Psoas muscle (tissue), 8 donors: ENCODE measurements at places on chromosomes 5 and 9. TPM values are rescaled to one million over a fixed set of nuclear protein-coding genes. Genes with fewer than 3 reads are reported as not detected.

Gene PCDHGB6
- 4.1 TPM for total RNA-seq

Gene FOXI1
- not detected for total RNA-seq

Gene DRD1
- not detected for total RNA-seq

DNA sequence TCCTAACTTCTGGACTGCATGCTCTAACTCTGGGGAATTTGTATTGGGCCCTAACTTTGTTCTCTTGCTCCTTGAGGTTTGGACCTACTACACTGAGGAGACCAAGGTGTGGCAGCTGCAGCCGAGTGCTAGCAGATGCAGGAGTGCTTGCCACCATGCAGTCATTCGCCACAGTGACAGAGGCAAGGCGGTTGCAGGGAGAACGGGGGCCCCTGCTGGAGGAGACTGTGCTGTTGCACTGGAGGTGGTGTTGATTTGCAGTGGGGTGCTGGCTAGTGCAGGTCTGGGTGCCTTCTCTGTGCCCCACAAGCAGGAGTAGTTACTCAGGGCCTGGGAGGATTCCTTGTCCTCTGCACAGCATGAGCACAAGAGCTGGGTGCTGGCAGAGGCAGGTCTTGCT lies 22.4 kb upstream of the DIRAS2 start:
- no peaks in the 10 kb centered on the region for H3K4me1 ChIP-seq
- H3K27me3 ChIP-seq = no peaks in the 10 kb centered on the region
- H3K27ac ChIP-seq = no peak overlapping the region
- no peak overlapping the region for H3K4me3 ChIP-seq
- DNase-seq = no peak

DNA sequence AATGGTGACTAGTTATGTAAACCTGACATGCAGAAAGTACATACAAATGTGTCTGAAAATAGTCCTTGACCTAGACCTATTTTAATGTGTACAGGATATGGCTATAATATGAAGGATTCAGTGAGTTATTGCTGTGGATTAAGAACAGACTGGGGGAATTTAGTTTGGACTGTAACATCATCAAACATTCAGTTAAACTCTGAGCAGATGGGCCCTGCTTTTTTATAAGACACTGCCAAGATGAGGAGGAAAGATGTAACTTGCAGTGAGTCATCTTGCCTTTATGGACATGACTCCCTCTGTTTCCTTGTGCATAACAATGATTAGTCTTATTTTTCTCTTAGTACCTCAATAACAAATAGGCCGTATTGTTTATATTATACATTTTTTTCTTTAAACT lies 12.2 kb downstream of the PPP3R2 start:
- no peaks in the 10 kb centered on the region for H3K36me3 ChIP-seq
- no peak overlapping the region for H3K27ac ChIP-seq
- H3K4me3 ChIP-seq = no peak overlapping the region
- no peaks in the 10 kb centered on the region for H3K27me3 ChIP-seq
- no peak for DNase-seq

DNA sequence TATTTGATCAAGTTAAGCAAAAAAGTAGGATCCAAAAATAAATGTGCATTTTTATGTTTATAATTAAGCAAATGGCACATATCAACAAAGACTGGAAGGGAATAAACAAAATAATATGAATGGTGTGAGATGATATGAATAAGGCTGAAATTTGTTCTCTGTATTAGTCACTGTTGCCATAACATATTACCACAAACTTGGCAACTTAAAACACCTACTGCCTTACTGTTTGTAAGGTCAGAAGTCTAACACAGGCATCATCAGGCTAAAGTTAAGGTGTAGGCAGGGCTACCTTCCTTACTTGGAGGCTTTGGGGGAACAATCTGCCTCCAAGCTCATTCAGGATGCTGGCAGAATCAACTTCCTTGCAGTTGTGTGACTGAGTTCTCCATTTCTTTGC lies 19.3 kb downstream of the PGGT1B start:
- DNase-seq = no peak
- no peak overlapping the region for H3K27ac ChIP-seq
- no peaks in the 10 kb centered on the region for H3K27me3 ChIP-seq
- peaks cover 37% of the 10 kb centered on the region for H3K36me3 ChIP-seq
- peaks cover 23% of the 10 kb centered on the region for H3K4me1 ChIP-seq

- DNase-seq = peak; percentile 55
- no peak overlapping the region for H3K27ac ChIP-seq
- no peak overlapping the region for H3K4me3 ChIP-seq
- H3K27me3 ChIP-seq = no peaks in the 10 kb centered on the region
- H3K36me3 ChIP-seq = no peaks in the 10 kb centered on the region
These were observed 88.9 kb downstream of the S1PR3 start for GRCh38 chr9:89080193-89080592.

GRCh38 chr5:59066367-59067163 lies 483.7 kb downstream of the RAB3C start:
- H3K27me3 ChIP-seq = no peaks in the 10 kb centered on the region
- H3K27ac ChIP-seq = peak overlapping the region; percentile 6
- H3K4me3 ChIP-seq = no peak overlapping the region
- DNase-seq = no peak

DNA sequence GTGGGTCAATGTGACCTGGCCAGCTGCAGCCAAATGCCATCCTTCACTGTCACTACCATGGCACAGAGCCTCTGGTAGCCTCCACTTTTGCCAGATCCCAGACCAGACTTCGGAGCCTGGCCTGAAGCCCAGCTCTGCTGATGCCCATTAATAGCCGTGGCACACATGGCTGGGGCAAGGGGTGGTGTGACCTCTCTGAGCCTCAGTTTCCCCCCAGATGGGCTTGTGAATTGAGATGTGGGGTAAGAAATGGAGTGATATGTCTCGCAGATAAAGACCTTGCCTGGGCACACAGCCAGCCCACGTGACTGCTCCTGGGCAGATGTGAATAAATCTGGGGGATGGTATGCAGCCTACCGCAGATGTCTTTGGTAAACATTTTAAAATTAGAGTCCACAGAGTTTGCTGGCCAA lies 13.9 kb downstream of the SUSD3 start:
- no peaks in the 10 kb centered on the region for H3K27me3 ChIP-seq
- no peaks in the 10 kb centered on the region for H3K36me3 ChIP-seq
- DNase-seq = no peak

- H3K27me3 ChIP-seq = no peaks in the 10 kb centered on the region
- H3K4me3 ChIP-seq = no peak overlapping the region
- no peaks in the 10 kb centered on the region for H3K36me3 ChIP-seq
- H3K27ac ChIP-seq = no peak overlapping the region
These were observed 351.1 kb upstream of the TLE4 start for GRCh38 chr9:79220666-79221065.

- H3K4me3 ChIP-seq = no peak overlapping the region
- peaks cover 4% of the 10 kb centered on the region for H3K36me3 ChIP-seq
- H3K4me1 ChIP-seq = peaks cover 24% of the 10 kb centered on the region
- H3K27me3 ChIP-seq = no peaks in the 10 kb centered on the region
- peak overlapping the region; percentile 92 for H3K27ac ChIP-seq
- DNase-seq = no peak
These were observed 2.8 kb upstream of the CDK7 start for GRCh38 chr5:69231851-69232250.

DNA sequence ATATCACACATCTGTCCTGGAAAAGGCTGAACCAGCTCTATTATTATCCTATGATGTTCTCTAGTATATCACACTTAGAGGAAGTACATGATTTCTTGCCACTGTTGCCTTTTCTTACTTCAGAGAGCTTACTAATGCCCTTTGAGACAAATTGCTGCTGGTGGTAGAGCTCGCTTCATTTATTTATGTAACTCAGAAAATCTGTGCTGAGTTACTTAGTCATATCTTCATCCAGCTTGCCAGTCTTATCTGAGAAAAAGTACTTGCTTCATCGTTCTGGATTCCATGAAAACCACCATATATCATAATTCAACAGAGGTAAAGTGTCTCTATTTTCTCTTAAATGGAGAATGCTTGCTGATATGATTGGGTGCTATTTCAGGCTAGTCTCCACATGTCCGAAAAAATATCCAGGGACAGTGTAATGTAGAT lies 26.6 kb downstream of the PTPDC1 start:
- no peaks in the 10 kb centered on the region for H3K27me3 ChIP-seq
- H3K27ac ChIP-seq = no peak overlapping the region
- no peak overlapping the region for H3K4me3 ChIP-seq
- H3K4me1 ChIP-seq = peaks cover 17% of the 10 kb centered on the region
